Right cardiac atrium (tissue), 5 donors: ENCODE measurements at places on chromosomes 3 and 15. TPM values are rescaled to one million over a fixed set of nuclear protein-coding genes. Genes with fewer than 3 reads are reported as not detected.

DNA sequence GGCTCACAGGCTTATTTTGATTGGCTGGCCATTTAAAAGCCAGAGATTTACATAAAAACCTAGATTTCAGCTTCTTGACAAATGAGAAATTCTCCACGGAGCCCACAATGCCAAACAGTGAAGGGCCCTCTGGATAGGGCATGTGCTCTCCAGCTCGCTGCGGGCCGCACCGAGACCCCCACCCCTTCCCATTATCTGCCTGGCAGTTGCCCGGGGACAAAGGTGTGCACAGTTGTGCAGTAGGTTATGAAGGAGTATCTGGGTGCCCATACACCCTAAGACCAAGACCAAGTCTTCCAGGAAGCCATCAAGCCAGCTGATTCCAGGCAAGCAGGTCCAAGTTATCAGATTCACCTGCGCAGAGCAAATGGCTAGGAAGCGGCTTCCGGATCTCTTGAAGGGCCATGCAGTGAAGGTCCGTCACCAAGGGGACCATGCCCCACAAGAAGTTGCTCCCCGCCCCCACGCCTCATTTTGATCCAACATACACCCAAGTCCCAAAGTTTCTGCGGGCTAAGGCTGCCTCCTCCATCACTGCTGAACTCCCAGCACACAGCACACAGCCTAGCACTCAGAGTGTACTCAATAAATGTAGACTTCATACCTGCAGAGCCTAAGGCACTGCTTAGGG, 1.3 kb downstream of the MRPS25 start:
- no peak for DNase-seq

RBP2 gene
- not detected for total RNA-seq

GOLIM4 gene
- 73.7 TPM for total RNA-seq

DNA sequence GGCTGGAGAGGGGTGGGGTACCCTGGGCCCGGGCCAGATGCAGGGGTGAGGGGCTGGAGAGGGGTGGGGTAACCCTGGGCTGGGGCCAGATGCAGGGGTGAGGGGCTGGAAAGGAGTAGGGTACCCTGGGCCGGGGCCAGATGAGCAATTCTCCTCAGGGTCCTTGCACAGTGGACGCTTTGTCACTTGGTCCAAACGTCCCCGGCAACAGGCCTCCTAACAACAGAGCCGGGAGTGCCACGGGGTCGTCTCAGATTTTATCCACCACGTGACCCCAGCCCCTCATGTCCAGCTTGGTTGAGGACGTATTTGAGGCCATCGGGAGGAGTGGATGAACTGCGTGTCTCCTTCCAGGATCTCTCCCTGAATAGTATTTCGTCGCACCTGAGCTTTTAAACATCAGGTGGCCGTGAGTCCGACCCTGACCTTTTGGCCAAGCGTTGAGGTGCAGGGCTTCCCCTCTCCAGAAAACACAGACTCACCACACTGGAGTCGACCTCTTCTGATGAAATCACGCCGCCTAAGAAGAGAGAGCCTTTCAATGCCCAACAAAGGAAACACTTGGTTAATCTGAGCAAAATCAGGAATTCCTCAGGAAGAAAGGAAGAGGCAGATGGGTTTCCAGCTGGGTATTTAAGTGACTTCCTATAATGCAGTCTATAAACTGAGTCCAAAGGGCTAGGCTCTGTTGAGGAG, 12.8 kb upstream of the LRRC15 start:
- DNase-seq, result no peak

GOLGA6A gene
- not detected for total RNA-seq
